Right lung (tissue), 10 donors: ENCODE measurements at places on chromosomes 11 and 22. TPM values are rescaled to one million over a fixed set of nuclear protein-coding genes. Genes with fewer than 3 reads are reported as not detected.

DNA sequence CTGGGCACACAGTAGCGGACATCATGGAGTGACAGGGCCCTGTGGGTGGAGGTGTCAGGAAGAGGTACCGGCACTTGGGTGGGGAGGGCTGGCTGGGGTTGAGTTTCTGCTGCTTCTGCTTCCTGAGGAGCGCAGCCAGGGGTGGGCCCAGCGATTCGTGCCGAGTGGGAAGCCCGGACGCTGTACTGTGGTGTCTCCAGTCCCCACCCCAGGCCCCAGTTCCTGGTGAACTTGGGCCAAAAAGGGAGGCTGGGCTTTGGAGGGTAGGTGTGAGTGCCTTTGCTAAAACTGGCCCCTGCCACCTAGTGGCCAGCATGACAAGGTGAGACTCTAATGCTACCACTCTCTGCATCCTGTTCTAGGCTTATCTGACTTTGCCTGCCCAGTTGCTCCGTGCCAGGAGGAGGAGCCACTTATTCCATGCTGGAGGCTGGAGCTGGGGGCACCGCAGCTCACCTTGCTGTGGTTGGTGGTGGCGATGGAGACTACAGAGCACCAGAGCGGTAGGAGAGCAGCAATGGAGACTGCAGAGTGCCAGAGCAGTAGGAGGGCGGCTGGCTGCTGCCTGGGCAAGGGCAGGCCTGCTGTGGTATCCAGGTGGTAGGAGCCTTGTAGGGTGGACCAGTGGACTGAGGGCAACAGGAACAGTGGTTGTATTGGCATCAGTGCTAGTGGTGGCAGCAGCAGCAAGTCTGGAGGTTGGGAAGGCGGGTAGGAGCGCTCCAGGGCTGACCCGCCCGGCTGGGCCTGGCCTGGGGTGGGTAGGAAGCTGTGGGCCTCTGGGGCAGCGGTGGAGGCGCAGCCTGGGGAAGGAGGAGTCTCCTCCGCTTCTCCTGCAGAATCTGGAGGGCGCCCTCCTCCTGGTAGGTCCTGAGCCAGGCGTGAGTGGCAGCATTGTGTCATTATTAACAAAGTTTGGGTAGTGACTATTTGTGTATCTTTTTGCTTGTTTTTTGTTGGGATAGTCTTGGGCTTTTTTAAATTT is 2.2 kb upstream of the RFPL2 start:
- DNase-seq: no peak

DNA sequence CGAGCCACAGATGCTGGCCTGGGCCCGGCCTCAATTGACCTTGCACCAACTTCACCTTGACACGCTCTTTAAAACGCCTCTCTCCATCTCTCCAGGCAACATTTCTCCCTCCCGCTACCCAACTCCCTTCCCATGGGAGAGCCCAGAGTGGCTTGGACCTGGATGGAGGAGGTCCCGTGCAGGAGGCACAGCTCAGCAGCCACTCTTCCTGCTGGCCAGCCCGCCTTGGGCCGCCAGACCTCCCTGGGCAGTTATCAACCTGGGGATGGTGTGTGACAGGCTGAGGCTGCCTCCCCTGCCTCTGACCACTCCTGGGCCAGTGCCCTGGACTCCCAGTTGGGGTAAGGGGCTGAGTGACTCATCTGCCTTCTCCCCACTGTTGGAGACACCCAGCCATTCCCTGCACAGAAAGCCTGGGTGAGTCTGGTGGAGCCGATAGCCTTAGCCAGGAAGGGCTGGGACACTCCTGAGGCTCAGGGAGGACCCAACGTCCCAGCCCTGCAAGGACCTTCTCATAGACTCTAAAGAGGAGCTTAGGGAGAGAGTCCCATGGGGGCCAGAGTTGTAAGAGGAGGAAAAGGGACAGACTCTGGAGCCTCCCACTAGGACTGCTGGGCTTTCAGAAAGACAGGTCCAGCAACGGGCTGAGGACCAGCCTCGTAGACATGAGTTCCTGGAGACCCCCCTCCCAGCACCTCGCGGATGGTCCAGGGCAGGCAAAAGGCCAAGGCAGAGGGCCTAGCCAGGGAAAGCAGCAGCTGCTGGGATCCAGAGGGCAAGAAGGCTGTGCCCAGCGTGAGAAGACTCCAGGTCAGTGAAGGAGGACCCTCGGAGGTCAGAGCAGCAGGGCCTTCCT is 131.7 kb downstream of the CEP164 start:
- DNase-seq: no peak

DNA sequence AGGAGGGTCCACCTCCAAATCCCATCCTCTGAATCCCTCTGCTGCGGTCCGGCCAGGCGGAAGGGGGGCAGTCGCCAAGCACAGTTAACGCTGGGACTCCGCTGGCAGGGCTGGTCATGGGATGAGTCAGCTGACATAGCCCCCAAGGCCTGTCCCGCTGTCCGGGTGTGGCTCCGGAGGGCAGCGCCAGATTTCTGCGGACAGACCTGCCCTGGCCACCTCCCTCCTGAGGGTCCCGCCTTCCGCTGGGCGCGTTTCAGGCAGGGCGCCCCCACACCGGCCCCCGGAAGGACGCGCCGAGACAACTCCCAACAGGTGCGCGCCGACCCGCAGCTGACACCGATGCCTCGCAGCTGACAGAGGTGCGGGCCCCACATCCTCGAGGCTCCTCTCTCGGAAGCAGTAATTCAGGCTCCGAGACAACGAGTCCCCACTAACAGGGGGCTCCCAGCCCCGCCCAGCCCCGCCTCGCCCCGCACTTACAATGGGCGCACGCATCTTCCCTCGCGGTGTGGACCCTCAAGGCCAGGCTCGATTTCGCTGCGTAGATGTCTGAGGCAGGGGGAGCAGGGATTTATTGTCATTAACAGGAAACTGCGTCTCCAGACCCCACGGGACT is 607 bp downstream of the PLAAT3 start:
- peak; percentile 11 for DNase-seq

GRCh38 chr11:94968334-94968958 is 4.9 kb downstream of the CWC15 start:
- no peak for DNase-seq

- DNase-seq: no peak
Observed at GRCh38 chr11:78218707-78219492, 30.2 kb downstream of the USP35 start.

DNA sequence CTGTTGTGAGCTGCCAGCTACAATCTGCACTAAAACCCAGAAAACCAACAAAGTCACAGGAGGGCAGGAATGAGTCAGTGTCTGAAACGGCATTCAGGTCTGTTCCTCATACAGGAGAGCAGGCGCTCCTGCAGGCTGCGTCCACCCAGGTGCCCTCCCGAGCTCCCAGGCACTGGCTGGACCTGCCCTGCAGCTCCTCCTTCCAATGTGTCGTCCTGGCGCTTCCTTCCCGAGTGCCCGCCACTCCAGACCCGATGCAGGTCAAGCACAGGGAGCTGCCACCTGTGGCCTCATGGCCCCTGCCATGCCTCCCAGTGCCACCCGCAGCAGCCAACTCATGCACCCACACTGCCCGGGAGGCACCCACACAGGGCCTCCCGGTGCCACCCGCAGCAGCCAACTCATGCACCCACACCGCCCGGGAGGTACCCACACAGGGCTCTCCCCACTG is 12.0 kb downstream of the BRD1 start:
- DNase-seq: no peak

- no peak for DNase-seq
Observed at GRCh38 chr22:28333088-28333487, 346.6 kb downstream of the TTC28 start.

DNA sequence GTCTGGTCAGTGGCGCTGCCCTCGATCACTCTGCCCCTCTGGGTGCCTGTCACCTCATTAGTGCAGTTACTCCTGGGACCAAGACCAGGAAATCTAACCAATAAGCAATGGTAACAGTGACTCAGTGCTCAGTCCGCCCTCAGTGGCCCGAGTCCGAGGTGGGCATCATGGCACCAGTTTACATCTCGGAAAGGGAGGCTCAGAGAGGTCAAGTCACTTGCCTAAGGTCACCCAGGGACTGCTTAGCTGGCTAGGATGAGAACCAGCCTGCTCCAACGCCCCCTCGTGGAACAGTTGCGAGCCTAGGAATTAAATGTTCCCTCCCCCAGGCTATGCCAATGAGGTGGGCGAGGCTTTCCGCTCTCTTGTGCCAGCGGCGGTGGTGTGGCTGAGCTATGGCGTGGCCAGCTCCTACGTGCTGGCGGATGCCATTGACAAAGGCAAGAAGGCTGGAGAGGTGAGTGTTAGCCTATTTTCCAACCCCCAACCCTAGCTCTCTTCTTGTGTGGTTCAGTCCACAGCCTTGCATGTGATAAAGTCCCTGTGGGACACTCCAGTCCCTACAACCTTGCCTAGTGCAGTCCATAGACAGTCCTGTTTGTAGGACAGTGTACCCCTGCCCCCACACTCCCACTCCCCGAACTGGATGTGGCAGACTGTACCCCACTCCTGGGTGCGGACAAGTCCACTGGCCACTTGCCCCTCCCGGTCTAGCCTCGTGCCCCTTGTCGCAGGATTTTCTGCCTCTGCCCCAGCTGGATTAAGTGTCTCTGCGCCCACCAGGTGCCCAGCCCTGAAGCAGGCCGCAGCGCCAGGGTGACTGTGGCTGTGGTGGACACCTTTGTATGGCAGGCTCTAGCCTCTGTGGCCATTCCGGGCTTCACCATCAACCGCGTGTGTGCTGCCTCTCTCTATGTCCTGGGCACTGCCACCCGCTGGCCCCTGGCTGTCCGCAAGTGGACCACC is 1.1 kb downstream of the MTFP1 start:
- DNase-seq: peak; percentile 59

- DNase-seq: no peak
Observed at GRCh38 chr22:44245438-44245837, 64.7 kb downstream of the PARVG start.

GRCh38 chr11:63554877-63555223 is 8.3 kb downstream of the PLAAT2 start:
- DNase-seq: no peak

DNA sequence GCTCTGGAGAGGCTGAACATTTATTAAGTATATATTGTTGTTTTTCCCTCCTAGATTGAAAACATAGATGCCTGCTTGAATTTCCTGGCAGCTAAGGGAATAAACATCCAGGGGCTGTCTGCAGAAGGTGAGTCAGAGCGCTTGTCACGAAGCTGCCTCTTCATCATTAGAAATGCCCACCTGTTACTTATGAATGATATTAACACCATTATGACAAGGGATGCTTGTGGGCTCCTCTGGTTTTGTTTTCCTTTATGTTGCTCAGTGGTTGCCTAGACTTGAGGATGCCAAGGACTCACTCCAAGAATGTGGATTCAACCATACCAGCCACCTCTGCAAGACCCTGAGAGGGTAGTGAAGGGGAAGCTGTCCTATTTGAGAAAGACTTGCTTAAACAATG is 156.2 kb downstream of the NAV2 start:
- DNase-seq: no peak

DNA sequence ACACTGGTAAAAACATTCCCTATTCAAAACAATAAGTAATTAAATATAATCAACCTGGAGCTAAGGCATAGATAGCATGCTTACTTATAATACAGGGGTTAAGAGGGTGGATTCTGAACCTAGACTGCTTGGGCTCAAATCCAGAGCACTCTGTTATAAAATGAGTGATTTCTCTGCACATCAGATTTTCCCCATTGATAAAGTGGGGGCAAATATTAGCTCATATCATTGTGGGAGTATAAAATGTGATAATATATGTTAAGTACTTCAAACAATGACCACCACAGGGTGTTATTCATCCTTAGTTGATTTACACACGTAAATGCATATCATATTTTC is 139.4 kb downstream of the LUZP2 start:
- no peak for DNase-seq

DNA sequence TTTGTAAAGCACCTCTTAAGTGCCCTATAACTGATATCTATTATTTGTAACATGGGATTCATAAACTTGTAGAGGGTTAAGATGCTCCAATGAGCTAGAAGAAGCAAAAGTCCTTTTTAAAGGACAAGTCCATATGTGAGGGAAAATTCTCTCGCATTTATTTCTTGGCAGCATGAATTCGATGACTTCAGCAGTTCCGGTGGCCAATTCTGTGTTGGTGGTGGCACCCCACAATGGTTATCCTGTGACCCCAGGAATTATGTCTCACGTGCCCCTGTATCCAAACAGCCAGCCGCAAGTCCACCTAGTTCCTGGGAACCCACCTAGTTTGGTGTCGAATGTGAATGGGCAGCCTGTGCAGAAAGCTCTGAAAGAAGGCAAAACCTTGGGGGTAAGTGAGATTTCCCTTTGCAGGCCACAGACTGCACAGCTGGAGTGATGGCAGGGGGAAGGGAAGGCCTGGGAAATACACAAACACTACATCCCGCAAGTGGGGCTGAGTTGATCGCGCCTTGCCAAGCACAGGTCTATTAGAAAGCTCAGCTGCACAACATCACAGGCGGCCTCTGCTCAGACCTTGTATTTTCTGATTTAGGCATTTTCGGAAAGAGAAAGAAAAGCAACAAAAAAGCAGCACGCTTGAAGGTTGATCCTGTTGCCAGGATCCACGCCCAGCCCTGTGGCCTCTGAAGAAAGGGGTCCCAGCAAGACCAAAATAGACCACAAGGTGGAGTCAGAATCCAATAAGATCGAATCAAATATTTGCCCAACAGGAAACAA is 1.5 kb downstream of the MS4A8 start:
- peak; percentile 35 for DNase-seq

- DNase-seq: no peak
Observed at GRCh38 chr11:111886844-111887243, 7.5 kb downstream of the CFAP68 start.

GRCh38 chr11:36558571-36559413 is 9.0 kb upstream of the RAG1 start:
- no peak for DNase-seq

DNA sequence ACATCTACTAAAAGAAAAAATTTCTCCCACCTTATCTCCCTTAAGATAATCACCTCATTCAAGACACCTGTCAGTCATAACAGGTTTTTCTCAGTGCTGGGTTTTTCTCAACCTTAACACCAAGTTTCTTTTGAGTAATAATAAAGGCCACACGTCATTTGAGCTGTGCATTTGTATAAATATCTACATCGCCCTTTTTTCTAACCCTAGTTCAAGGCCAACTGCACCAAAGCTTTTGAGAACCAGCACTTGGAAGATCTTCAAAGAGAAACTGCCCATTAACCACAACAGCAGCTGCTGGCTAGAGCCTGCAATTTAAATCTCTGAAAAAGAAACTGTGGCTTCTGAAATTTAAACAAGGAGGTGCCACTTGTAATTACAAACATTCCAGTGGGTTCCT is 6.9 kb downstream of the CADM1 start:
- DNase-seq: no peak

DNA sequence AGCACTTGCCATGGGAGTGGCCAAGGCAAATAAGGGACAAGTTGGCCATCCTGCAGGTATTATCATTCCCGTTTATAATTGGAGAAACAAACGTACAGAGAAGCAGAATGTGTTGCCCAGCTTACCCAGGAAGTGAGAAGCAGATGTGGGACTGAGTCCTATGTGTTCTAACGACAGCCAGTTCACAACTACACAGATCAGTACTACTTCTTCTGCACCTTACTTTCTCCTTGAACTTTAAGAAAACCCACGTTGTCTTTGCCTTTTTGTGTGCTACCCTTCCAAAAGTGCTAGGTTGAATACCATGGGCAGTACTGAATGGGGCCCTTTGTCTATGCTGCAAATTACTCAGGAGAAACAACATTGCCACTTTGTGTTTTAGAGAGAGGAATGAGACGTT is 62.8 kb upstream of the BLID start:
- DNase-seq: no peak

ZP1 gene
- polyA plus RNA-seq: not detected

USP2 gene
- 3.8 TPM for polyA plus RNA-seq

DGKZ gene
- polyA plus RNA-seq: 44.9 TPM

PMM1 gene
- polyA plus RNA-seq: 42.0 TPM

RIN1 gene
- 2.4 TPM for polyA plus RNA-seq

OR2AG1 gene
- polyA plus RNA-seq: 0.05 TPM

PDE2A gene
- polyA plus RNA-seq: 14.9 TPM

SLC15A3 gene
- polyA plus RNA-seq: 17.5 TPM

XKR3 gene
- not detected for polyA plus RNA-seq

FLRT1 gene
- 2.3 TPM for polyA plus RNA-seq

TMEM80 gene
- polyA plus RNA-seq: 33.1 TPM

MS4A12 gene
- polyA plus RNA-seq: not detected

PDGFB gene
- 21.8 TPM for polyA plus RNA-seq
